ENCODE measurements at places on chromosomes 2 and 18.

- DNase-seq, result no peak
Measured at GRCh38 chr2:127305990-127306585, 12.1 kb upstream of the ERCC3 start.

GRCh38 chr2:26687328-26687727, 5.2 kb upstream of the KCNK3 start:
- no peak for DNase-seq

DNA sequence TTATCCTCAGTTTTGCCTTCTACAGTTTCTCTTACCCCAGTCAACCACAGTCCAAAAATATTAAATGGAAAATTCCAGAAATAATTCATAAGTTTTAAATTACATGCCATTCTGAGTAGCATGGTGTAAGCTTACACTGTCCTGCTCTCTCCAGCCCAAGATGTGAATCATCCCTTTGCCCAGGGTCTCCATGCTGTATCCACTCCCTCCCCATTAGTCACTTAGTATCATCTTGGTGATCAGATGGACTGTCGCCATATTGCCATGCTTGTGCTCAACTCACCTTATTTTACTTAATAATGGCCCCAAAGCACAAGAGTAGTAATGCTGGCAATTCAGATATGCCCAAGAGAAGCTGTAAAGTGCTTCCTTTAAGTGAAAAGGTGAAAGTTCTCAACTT, 18.5 kb upstream of the CCNT2 start:
- no peak for DNase-seq

DNA sequence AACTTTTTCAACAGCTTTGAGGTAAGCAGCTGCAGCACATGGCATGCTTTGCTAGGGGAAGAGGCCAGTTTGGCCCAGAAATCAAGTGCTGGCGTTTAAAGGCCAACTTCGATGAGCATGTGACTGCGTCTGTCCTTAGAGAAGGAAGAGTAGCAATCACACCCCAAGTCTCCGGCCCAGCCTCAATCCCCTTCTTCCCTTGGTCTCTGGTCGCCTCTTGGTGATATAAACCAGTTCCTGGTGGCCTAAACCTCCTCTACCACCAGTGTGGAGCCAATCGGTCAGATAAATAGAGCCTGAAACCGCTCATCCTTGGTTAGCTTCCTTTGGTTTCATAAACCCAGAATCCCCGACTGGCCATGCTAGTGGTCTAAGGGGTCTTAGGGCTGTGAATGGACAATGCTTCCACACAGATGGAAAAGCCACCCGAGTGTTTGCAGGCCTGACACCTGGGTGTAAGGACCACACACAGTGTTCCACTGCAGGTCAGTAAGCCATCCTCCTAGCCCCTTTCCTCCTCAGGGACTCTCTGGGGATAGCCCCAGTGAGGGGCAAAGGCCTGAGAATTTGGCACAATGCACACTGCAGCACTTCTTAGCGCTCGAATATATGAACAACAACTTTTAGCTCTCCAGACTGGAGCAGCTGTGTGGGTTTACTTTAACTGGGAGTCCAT, 23.0 kb upstream of the COX7A2L start:
- DNase-seq, result no peak

DNA sequence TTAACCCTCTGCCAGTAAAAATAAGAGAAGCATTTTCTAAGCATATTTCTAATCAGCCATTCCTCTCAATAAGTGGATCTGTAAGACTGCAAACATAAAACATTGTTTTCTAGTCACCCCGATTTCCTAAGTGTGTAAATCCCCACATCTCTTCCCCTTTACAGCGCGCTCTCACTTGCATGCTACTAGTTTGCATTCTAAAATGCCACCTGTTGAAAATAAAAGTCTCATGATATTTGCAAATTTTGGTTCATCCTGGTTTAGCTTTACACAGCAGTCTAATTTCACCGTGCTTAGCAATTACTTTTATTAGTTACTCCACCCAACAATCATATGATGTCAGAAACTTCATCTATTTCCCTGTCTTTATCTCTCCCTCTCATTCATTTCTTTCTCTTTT, 1230.7 kb upstream of the ZEB2 start:
- DNase-seq, result no peak

DNA sequence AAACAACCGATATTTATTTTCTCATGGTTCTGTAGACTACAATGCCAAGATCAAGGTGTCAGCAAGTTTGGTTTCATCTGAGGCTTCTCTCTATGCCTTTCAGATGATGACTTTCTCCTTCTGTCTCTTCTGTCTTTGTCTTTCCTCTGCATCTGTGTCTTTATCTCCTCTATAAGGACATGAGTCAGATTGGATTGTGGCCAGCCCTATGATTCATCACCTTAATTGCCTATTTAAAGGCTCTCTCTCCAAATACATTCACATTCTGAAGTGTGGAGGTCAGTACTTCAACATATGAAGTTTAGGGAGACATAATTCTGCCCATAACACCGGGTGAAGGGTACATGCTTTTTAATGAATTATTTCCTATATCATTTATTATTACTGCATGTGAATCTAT, 71.2 kb upstream of the CNTNAP5 start:
- DNase-seq, result no peak

DNA sequence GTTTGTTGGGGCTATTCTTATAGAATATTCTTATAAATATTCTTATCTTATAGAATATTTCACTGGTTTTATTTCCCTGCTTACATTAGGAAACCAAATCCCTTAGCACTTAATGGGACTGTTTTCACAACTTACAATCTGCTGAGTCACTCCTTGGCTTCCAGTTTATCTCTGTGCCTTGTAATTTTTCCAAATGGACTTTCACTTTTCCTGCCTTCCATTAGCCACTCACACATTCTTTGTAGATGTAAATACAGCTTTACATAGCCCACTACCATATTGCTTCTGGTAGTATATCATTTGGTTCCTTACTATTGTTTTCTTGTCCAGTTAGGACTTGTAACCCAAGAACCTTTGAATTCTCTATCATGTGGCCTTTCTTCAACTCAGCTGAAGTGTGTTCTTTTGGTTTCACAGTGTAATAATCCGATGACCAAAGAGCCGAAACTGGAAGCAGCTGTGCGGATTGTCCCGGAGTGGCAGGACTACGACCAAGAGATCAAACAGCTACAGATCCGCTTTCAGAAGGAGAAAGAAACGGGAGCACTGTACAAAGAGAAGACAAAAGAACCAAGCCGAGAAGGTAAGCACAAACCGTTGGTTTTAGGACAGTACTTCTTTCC, 96.1 kb downstream of the UGGT1 start:
- DNase-seq, result no peak

- DNase-seq, result no peak
Measured at GRCh38 chr2:201678401-201678800, 20.0 kb downstream of the MPP4 start.

- no peak for DNase-seq
Measured at GRCh38 chr2:134397146-134397896, 143.4 kb downstream of the MGAT5 start.

GRCh38 chr2:20173496-20174402, 51.2 kb downstream of the SDC1 start:
- DNase-seq, result no peak
